ENCODE measurements at places on chromosomes 6 and 20. TPM values are rescaled to one million over a fixed set of nuclear protein-coding genes. Genes with fewer than 3 reads are reported as not detected.

DNA sequence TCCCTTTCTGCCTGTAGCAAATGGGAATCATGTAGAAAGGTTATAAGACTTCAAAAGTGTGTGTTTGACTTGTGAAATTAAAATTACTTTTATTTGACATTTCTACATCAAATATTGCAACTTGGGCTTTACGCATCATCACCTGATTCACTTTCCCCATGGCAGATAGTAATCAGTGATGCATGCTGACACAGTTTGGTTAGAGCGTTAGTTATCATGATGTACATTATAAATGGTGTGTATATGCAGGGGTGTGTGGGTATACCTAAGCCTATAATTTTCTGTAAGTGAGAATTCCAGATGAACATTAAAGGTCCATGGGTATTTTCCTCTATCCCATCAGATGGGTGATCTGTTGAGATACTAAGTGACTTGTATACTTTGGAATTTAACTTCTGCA lies 141.5 kb downstream of the KLHL32 start:
- no peak for DNase-seq
- no peaks in the 10 kb centered on the region for H3K36me3 ChIP-seq
- peaks cover 9% of the 10 kb centered on the region for H3K4me1 ChIP-seq
- no peaks in the 10 kb centered on the region for H3K27me3 ChIP-seq

DNA sequence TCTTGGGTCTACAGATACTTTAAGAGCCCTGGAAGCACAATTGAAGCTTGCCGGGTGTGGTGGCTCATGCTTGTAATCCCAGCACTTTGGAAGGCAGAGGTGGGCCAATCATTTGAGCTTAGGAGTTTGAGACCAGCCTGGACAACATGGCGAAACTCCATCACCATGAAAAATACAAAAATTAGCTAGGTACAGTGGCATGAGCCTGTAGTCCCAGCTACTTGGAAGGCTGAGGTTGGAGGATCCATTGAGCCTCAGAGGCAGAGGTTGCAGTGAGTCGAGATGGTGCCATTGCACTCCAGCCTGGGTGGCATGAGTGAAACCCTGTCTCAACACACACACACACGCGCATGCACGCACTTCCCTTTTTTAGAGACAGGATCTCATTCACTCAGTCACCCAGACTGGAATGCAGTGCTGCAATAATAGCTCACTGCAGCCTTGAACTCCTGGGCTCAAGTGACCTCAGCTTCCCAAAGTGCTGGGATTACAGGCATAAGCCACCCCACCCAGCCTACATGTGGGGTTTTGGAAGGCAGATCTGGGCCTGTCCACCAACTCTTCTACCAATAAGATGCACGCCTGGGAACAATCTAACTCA lies 182.5 kb upstream of the JARID2 start:
- no peak for DNase-seq
- no peak overlapping the region for H3K4me3 ChIP-seq
- no peak overlapping the region for H3K27ac ChIP-seq
- H3K4me1 ChIP-seq: no peaks in the 10 kb centered on the region
- peaks cover 2% of the 10 kb centered on the region for H3K36me3 ChIP-seq

- no peaks in the 10 kb centered on the region for H3K36me3 ChIP-seq
- H3K4me1 ChIP-seq: peaks cover 11% of the 10 kb centered on the region
- no peak for DNase-seq
- H3K27me3 ChIP-seq: peaks cover 19% of the 10 kb centered on the region
- no peak overlapping the region for H3K4me3 ChIP-seq
- no peak overlapping the region for H3K27ac ChIP-seq
Observed at GRCh38 chr6:136524936-136525413, 25.2 kb downstream of the MAP7 start.

GRCh38 chr6:157813191-157813590 lies 9.9 kb upstream of the SNX9 start:
- no peaks in the 10 kb centered on the region for H3K36me3 ChIP-seq
- peaks cover 17% of the 10 kb centered on the region for H3K27me3 ChIP-seq
- H3K4me3 ChIP-seq: no peak overlapping the region
- H3K27ac ChIP-seq: no peak overlapping the region
- H3K4me1 ChIP-seq: peaks cover 30% of the 10 kb centered on the region

Gene NFKBIL1
- total RNA-seq: 13.5 TPM

Gene ZNF311
- 0.39 TPM for total RNA-seq

Data from activated CD8-positive, alpha-beta T cell treated with anti-CD3 and anti-CD28 coated beads, Interleukin-2, amount 10 ng/mL, durations not matched to agents 7 days and 5 days (primary cell).